Mammary epithelial cell (primary cell): ENCODE measurements at places on chromosomes 6 and 20. TPM values are rescaled to one million over a fixed set of nuclear protein-coding genes. Genes with fewer than 3 reads are reported as not detected.

Gene CNR1
- total RNA-seq = not detected

Gene MEI4
- total RNA-seq = not detected in 2 replicates

Gene PROKR2
- not detected for total RNA-seq

Gene ZNF165
- 3.5 TPM for total RNA-seq

Gene SLC17A4
- total RNA-seq = not detected in 2 replicates
